Transverse colon (tissue), 4 donors: ENCODE measurements at places on chromosomes 1 and 21. TPM values are rescaled to one million over a fixed set of nuclear protein-coding genes. Genes with fewer than 3 reads are reported as not detected.

Gene CNKSR1
- total RNA-seq: 53.5 TPM

Gene OR2T6
- not detected for total RNA-seq

Gene MTR
- total RNA-seq: 12.4 TPM

Gene MIXL1
- not detected for total RNA-seq

Gene SLC35D1
- total RNA-seq: 68.6 TPM

Gene GPX7
- 6.1 TPM for total RNA-seq

Gene NPHS2
- total RNA-seq: not detected

Gene CHIT1
- total RNA-seq: not detected

Gene MAP1LC3C
- total RNA-seq: 6.5 TPM

Gene SH2D1B
- total RNA-seq: 0.82 TPM

Gene FAM43B
- not detected for total RNA-seq

Gene CYP4B1
- 2.4 TPM for total RNA-seq

Gene SYPL2
- total RNA-seq: 0.41 TPM

Gene ADAMTS5
- 6.6 TPM for total RNA-seq

Gene TDRD5
- total RNA-seq: not detected

Gene OLIG1
- total RNA-seq: not detected

Gene ANGPTL3
- total RNA-seq: not detected

Gene ZRANB2
- 90.9 TPM for total RNA-seq

Gene ERO1B
- 4.6 TPM for total RNA-seq

Gene NID1
- 133 TPM for total RNA-seq

Gene MYOCOS
- total RNA-seq: not detected

Gene GPR161
- total RNA-seq: 0.60 TPM

Gene DNALI1
- total RNA-seq: 3.7 TPM

Gene LIX1L
- 12.5 TPM for total RNA-seq

Gene PRELP
- 15.4 TPM for total RNA-seq

Gene MRPL39
- total RNA-seq: 10.1 TPM

Gene OLIG2
- not detected for total RNA-seq

Gene KRTAP10-5
- total RNA-seq: not detected

Gene ARHGEF19
- total RNA-seq: 14.9 TPM

Gene NEXN
- total RNA-seq: 21.4 TPM

Gene COL9A2
- 15.7 TPM for total RNA-seq

Gene EFNA1
- 108 TPM for total RNA-seq

Gene C1orf94
- not detected for total RNA-seq

Gene CCDC17
- total RNA-seq: 9.0 TPM
